ENCODE measurements at places on chromosomes 2 and 18.

GRCh38 chr2:64092502-64092901 lies 51.7 kb downstream of the PELI1 start:
- DNase-seq, result peak; percentile 72

GRCh38 chr2:227817850-227818674 lies 4.4 kb downstream of the CCL20 start:
- DNase-seq, result peak; percentile 90

DNA sequence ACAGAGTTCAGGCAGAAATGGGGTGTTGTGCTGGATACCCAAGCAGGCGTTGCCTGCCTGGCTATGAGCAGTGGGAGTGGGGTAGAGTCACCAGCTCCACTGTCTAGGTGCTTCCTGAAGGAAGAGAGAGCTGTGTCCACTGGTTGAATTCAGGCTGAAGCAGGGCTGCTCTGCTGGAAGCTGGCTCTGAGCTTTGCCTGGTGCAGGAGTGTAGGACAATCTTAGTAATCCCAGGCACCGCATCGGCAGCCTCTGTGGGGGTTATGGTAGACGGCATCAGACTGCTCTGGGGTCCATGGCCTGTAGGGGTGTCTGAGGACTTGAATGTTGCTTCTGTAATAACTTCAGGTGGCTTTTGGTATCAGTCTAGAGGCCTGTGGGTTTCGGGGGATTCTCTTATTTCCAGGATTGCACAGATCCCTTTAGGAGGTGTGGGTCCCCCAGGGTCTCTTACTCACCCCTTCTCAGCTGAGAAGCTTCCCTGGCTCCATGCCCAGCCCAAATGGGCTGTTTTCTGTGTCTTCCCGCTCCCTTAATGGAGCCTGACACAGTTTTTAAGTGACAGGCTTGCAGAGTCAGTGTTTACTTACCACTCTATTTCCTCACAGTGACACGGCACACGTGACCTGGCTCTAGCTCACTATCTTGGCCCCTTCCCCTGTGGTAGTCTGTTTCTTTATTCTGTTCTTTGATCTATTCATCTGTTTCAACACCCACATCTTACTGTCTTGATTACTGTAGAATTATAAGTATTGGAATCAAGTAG lies 644.3 kb downstream of the CBLN2 start:
- DNase-seq, result no peak

DNA sequence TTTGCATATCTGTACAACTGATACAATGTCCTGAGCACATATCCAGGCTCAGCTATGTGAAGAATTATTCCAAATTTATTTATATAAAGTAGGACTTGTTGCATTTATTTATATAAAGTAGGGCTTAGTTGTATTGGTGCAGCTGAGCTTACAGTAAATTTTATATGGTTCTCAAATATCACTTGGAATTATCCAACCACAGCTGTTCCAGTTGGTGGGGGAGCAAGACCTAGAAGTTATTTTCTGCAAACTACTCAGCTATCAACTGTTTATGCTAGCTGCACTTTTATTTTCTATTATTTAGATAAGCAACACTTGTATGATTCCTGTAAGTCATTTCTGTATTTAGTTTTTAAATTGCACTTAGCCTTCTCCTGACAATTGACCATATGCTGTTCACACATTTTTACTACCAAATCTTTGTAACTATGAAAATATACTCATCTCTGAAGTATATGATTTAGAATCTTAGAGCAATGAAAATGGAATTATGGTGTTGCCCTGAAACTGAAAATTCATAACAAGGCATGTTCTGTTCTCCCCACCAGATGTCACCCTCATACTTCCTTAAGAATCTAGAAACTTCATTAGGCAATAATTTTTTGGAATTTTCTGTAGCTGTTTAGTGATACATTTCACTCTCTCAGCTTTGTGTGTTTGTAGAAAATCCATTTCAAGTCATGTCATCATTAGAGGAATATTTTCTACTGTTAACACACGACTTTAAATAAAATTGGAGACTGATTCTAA lies 157.0 kb upstream of the CBLN2 start:
- DNase-seq, result peak; percentile 25

DNA sequence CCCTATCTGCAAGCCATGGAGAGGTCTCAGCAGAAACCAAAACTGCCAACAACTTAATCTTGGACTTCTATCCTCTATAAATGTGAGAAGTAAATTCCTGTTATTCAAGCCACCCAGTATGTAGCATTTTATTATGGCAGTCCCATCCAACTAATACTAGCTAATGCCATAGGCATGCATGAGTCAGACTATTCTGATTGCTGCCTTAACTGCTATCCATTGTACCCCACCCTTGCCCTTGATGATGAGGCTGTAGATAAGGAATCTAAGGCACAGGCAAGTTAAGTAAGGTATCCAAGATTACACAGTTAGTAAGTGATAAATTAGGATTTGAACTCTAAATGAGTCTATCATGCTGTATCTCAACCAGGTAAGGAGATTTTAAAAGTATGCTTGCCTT lies 223.0 kb downstream of the UBE2E3 start:
- no peak for DNase-seq

GRCh38 chr2:69995511-69995910 lies 34.1 kb upstream of the ASPRV1 start:
- no peak for DNase-seq

DNA sequence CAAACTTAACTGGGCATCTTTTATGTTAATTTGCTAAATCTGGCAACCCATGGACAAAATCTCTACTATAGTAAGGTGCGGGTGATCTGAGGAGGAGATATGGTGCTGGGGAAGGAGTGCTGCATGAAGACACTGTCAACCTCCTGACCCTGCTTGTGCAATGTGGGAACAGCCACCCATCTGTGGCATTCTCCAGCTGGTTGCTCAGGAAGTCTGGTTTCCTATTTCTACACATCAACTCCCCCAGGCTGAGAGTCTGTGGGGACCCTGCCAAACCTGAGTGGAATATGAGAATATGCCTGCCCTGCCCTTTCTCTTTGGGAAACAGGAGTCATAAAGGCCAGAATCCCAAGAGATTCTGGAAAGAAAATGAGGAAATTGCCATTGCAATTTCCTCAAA lies 60.1 kb upstream of the PAX3 start:
- DNase-seq, result no peak

Measured in GM12865 (cell line).